Lung (tissue), 17 donors: ENCODE measurements at places on chromosomes 16 and 17.

GRCh38 chr17:36641877-36642845 lies 40.8 kb downstream of the MRM1 start:
- DNase-seq: peak; percentile 31

DNA sequence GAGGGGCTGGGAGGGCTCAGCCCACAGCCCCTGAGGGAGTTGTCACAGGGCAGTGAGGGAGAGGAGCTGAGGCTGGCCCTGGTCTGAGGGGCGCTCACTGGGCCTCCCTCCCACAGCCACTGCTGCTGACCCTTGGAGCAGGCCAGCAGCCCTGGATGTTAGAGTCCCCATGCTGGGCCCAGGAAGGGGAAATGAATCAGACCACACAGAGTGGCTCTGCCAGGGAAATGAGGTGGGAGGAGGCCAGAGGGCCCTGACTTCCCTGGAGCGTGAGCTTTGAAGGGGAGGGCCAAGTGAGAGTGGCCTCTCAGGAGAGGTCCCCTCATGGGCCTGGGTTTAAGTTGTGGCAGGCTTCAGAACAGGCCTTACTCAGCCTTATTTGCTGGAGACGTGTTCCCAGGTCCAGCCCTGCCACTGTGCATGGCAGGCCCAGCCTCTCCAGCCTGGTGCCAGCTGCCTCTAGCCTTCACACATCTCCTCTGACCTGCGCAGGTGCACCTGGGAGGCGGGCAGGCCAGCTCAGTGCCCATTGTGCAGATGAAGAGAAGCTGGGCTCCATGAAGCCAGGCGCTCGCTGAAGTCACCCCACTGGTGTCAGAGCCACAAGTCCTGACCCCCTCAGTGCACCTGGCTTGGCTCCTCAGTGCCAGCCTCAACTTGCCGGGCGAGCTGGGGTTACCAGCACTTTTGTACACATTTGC lies 15.4 kb downstream of the GPT2 start:
- no peak for DNase-seq

GRCh38 chr17:63927464-63928171 lies 4.5 kb downstream of the CD79B start:
- no peak for DNase-seq

DNA sequence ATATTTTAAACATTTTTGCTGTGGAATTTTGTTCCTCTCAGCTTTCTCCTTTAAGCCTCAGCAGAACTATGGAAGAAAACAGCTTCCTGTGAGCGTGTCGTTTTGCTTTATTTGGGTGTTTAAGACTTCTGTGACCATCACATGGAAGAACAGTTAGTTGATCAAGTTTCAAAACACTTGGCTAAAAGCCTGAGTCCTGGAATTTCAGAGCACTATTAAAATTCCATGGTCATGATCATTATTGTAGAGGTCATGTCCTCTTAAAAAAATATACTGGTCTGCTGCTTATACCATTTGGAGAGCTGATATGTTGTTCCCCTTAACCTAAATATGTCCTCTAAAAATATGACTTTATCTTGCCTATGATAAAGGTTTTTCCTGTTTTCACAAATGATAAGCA lies 12.6 kb upstream of the CDR2 start:
- peak; percentile 92 for DNase-seq

DNA sequence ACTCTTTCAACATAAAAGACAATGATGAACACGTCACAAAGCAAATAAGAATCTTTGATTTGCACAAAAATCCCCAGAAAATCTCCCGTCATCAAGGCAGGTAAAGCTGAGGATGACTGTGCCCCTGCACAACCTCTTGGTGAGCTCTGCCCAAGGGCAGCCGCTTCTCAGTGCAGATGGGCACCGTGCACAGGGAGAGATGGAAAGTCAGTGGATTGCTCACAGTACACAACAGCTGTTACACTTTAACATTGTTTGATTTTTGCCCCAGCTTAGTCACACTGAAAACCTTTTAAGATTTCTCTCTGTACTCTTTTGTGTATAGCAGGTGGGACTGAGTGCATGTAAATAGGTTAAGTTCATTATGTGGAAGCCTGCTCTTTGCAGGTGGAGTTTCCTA lies 104.2 kb downstream of the CDK5R1 start:
- DNase-seq: no peak

DNA sequence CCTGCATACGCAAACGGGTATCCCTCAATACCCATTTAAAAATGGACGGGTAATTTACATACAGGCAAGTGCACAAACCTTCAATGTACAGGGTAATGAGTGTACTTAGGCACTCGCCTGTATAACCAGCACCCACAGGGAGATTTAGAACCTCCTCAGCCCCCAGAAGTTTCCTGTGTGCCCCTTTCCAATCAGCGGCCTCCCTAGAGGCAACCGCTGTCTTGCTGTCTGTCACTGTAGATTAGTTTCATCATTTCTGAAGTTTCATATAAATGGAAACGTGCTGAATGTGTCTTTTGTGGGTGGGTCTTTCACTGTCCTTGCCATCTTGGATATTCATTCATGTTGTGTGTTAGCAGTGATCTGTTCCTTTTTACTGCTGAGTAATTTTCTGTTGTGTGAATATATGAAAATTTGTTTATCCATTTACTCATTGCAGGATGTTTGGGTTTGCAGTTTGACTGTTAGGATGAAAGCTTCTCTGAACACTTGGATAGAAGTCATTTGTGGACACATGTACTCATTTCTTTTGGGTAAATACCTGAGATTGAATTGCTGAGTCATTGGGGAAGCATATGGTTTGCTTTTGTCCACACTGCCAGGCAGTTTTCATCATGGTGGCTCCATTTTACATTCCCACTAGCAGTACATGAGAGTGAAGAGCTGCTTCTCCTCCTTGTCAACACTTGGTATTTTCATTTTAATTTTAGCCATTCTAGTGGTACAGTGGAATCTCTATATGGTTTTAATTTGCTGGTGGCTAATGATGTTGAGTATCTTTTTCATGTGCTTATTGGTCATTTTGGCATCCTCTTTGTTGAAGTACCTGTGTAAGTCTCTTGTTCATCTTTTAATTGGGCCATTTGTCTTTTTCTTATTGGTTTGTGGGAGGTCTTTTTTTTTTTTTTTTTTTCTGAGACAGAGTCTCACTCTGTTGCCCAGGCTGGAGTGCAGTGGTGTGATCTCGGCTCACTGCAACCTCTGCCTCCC lies 2.1 kb upstream of the ADCY7 start:
- no peak for DNase-seq

GRCh38 chr16:58230259-58230658 lies 32.4 kb upstream of the CSNK2A2 start:
- no peak for DNase-seq

DNA sequence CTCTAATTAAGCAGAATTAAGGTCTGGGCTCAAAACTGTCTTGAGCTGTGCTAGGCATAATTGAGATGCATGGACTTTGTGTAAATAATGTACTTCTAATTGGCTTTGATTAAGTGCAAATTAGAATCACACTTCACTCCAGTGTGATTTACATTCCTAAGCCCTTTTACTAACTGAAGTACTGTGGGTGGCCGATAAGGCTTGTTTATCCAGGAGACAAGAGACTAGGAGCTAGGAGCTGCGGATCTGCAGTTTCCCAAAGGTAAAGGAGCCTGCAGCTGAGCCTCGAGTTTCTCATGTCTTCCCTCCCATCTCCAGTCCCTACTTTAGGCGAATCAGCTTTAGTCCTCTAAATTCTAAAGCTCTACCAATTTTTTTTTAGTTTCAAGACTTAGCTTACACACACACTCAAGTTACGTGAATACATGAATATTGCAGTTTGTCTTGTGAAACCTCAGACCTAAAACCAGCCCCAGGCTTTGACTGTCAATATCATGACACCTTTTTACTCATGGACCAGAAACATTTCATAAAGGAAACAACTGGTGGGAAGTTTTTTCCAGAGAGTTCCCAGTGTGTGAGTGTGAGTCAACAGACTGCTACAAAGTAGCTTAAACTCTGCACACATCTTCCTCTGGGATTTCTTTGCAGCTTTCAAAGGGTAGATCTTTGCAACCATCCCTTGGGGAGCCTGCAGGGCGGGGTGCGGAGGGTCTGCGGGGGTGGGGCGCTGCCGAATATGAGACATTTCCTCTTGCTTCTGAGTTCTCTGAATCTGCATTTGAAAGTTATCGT lies 113.9 kb upstream of the TBX2 start:
- peak; percentile 82 for DNase-seq

DNA sequence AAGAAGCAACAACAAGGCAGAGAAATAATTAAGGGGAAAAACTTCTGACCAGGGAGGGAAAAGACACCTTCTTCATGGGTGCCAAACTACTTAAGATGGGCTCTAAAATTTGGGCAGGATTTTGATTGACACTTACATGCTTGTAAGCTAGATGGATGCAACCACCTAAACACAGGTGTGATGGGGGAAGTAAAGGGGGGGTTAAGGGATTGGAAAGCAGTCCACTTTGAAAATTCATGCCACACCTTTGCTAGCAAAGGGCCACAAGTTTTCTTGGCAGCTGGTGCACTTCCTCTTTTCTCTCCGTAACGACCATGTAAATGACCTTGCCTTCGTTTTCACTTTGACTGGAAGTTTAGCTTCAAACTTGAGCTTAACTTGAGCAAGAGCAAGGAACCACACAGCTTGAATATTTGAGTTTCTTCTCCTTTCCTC lies 14.3 kb upstream of the PRKAR1A start:
- no peak for DNase-seq

DNA sequence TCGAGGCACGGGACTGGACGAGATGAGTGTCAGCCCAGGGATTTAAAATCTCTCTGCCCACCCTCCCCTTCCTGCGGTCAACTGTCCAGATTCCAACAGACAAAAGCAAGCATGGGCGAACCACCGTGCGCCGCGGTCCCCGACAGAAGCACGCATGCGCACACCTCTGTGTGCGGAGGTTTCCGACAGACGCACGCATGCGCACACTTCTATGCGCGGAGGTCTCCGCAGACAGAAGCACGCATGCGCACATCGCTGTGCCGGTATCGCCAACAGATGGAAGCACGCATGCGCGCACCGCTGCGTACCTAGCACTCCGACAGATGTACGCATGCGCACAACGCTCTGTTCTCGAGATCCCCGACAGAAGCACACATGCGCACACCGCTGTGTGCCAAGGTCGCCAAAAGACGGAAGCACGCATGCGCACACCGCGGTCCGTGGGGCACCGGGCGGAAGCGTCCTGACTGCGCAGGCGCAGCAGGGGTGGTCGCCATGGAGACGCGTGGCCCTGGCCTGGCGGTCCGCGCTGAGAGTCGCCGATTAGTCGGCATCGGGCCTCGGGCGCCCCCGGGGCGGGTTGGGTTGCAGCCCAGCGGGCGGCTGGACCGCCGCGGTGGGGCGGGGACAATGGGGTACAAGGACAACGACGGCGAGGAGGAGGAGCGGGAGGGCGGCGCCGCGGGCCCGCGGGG lies 57.4 kb upstream of the RPH3AL start:
- peak; percentile 100 for DNase-seq

DNA sequence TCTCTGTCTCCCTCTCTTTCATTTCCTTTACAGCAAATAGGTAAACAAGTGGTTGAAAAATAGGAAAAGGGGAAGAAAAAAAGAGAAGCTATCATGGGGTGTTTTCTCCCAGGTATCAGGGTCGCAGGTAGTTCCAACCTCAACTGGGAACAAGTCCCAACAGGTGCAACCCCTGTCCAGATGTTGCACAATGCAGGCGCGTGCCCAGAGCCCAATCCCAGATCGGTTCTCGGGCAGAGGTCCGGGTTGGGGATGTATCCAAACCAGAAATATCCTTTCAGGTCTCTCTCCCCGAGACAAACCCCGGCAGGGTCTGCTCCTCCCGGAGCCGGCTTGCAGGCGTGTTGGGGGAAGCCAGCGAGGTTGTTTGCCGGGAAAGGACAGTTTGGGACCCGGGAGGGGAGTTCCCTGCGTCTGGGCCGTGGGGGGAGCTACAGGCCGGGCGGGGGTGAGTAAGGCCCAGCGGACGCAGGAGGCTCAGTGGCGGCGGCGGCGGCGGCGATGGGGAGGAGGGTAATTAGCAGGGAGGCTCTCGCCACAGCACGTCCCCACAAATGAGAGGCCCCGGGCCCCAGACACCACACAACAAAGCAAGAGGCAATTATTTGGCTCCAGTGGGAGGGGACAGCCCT lies 21.2 kb upstream of the SP6 start:
- no peak for DNase-seq

- no peak for DNase-seq
Measured at GRCh38 chr17:31388351-31388750, 3.1 kb upstream of the RAB11FIP4 start.

- no peak for DNase-seq
Measured at GRCh38 chr17:72774236-72774635, 318.3 kb downstream of the SLC39A11 start.

GRCh38 chr16:87265261-87265660 lies 51.9 kb downstream of the C16orf95 start:
- no peak for DNase-seq

DNA sequence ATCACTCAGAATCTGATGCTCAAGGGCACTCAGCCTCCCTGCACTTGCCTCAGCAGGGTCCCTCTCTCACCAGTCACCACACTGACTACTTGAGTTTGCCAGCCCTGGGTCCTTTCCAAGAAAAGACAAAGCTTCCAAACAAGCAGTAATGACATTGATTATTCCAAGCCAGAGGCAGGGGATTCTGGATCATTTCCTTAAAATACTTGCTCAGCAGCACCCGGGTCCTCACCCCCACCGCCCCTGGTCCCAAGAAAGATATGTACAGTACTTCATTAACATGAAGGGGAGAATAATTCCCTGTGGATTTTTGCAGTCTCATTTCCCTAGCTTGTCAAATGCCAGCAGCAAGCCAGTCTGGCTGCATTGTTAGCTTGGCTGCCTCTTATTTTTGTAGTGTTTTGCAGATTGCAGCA lies 83.2 kb upstream of the GNAO1 start:
- no peak for DNase-seq

DNA sequence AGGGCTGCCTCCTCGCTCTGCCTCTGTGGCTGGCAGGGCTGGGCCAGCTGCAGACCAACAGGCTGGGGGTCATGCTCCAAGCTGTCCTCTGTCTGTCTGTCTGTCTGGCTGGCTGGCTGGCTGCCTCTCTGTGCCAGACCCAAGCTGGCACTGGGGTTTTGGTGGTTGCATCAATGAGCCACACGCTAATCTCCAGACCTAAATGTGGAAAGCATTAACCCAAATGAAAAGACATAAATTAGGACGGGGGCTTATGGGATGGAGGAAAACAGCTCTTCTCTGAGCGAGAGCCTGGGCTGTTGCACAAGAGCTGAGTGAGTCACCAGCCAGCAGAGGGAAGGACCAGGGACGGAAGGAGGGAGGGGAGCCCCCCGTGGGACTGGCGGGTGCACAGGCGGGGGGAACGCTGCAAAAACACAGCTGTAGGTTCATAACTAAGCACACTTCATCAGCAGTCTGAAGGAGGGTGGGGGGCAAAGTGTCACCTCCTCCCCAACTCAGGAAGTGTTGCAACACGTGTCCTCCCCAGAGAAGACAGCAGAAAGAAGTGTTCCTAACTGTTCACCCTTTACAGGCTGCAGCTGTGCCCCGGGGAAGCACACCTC lies 83.4 kb downstream of the GAS7 start:
- DNase-seq: peak; percentile 98

DNA sequence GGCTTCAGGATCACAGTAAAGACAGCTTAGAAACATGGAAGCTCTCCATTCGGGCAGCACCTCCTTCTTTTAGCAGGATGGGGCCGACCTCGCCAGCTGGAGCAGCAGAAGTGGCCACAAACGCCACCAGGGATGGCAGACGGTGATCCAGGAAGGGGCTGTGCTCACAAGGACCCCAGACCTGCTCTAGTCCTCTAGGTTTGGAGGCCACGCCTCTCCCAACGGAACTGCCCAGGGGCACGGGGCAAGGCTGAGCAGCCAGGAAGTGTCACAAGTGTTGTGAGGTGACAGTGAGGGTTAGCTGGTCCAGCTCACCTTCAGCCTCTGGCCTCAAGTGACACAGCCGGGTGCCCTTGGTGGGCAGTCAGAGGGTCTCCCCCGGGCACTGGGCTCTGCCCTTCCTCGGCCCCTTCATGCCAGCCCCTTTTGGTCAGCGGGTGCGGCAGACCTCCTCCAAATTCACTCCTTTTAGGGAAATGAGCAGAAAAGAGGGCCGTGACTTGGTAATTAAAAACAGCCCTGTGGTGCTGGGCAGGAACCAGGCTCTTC lies 20.4 kb downstream of the CEP295NL start:
- DNase-seq: no peak
